Activated T-helper 2 cell treated with anti-CD3 and anti-CD28 coated beads, Interferon-gamma antibody, Interleukin-2, Interleukin-4, amounts not matched to agents 10 μg/mL and 5 μg/mL and 100 μg/mL, durations not matched to agents 14 hours and 24 hours and 36 hours (primary cell): ENCODE measurements at places on chromosomes 6 and 20. TPM values are rescaled to one million over a fixed set of nuclear protein-coding genes. Genes with fewer than 3 reads are reported as not detected.
A peak's percentile ranks its signal among the peaks of the same experiment; 100 is the strongest.

The PDYN gene
- total RNA-seq = not detected in 2 replicates

DNA sequence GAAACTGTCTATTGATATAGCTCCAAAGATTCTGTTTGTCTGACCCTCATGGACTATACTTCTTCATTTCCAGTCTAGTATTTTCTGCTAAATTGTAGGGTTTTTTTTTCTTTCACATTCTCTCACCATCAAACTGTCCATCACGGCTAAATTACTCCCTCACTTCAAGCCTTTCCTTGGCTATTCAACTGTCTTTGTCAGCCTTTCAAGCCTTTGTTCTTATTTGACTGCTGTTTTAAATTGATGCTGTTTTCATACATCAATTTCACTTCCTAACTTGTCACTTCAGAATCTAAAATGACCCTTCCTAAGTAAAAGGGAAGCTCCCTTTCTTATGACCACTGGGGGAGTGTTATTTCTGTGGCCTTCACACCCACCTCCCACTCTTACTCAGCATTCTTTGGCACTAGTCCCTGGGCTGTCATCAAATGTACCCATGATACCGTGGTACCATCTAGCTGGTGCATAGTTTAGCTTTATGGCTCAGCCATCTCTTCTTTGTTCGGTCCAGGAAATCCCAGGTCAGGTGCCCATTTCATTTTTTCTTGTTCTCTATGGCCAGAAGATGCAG lies 8.6 kb downstream of the GJA1 start:
- no peak for DNase-seq

GRCh38 chr6:131058236-131058635 lies 4.8 kb downstream of the EPB41L2 start:
- DNase-seq = no peak

DNA sequence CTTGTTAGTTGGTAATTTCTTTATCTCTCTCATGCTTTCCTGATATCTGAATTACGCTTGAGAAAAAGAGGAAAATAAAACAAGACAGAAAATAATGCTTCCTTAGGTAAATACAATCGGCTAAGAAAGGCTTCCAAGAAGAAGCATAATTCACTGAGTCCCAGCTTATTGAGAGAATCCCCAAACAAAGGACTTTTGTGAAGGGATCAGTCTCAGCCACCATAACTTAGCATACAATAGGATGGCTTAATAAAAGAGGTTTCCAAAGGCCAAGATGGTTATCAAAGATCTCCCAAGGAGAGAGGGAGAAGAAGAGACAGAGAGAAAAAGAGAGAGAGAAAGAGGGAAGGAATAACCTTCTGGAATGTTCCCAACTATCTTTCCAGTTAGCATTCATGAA lies 46.0 kb upstream of the SALL4 start:
- DNase-seq = no peak

DNA sequence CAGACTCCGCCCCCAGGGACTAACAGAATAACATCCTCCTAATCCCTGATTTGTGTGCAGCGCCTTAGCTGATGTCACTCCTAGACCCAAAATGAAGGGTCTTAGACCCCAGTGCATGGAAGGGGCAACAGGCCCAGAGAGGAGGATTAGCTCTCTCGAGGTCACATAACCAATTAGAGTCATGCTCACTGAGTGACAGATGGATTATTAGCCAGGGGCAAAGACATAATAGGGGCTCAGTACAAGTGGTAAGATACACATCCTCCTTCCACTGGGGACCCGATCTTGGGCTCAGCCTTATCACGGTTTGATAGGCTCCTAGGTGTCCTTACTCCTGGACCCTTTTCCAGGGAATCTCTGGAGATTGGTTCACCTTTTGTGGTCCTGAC lies 858 bp downstream of the TP53INP2 start:
- no peak for DNase-seq

The INSM1 gene
- total RNA-seq = 31.5 and 32.1 TPM in 2 replicates

DNA sequence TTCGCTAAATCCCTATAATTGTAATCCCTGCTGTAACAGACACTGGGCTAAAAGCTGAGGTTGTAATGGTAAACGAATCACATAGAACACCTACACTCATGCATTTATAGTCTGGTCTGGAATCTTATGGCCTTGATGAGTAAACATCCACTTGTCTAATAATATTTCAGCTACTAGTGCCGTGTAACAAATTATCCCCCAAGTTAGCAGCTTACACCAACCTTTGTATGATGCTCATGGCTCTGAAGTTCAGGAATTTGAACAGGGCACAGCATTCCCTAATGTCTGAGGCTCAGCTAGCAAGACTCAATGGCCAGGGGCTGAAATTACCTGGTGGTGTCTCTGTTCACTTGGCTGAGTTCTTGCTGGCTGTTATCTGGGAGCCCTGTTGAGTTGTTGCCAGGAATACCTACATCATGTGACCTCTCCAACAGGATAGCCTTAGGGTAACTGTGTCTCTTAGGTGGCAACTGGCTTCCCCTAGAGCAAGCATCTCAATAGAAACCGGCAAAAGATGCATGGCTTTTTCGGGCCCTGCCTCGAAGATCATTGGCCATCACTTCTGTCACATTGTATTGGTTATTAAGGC lies 100.9 kb upstream of the TMEM170B start:
- DNase-seq = no peak

DNA sequence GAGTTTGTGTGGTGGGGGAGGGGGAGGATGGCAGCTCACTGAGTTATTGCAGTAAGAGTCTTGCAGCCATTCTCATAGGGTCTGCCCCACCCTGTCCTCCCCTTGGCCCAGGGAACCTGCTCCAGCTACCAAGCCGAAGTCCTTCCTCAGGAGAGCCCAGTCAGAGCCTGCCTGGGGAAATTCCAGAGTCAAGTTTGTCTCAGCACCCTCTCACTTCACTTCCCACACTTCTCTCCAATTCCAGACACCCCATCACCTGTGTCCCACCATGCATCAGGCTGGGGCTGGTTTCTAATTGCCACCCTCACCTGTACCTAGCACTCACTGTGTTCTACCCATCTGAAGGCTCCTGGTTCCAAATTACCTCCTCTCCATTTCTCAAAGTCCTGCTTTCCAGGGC lies 10.3 kb upstream of the SLC22A16 start:
- DNase-seq = no peak

DNA sequence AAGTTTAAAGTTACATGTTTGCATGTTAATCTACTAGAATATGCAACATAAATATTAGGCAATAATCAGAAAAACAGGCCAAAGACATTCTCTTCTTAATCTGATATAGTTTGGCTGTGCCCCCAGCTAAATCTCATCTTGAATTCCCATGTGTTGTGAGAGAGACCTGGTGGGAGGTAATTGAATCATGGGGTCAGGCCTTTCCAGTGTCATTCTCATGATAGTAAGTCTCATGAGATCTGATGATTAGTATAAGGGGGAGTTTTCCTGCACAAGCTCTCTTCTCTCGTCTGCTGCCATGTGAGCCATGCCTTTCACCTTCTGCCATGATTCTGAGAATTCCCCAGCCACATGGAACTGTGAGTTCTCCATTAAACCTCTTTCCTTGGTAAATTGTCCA lies 1241.7 kb upstream of the ADGRB3 start:
- DNase-seq = no peak

- DNase-seq = no peak
Observed at GRCh38 chr6:105985098-105985815, 100.9 kb upstream of the PRDM1 start.

- no peak for DNase-seq
Observed at GRCh38 chr20:4869290-4870193, 131.8 kb downstream of the SLC23A2 start.

DNA sequence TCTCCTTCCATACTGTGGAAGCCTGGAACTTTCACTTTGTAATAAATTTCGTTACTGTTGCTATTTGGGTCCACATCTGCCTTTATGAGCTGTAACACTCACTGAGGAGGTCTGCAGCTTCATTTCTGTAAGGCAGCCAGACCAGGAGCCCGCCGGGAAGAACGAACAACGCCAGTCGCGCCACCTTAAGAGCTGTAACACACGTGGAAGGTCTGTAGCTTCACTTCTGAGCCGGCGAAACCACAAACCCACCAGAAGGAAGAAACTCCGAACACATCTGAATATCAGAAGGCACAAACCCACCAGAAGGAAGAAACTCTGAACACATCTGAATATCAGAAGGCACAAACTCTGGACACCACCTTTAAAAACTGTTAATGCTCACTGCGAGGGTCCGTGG lies 589.9 kb upstream of the SLC35B3 start:
- DNase-seq = no peak

DNA sequence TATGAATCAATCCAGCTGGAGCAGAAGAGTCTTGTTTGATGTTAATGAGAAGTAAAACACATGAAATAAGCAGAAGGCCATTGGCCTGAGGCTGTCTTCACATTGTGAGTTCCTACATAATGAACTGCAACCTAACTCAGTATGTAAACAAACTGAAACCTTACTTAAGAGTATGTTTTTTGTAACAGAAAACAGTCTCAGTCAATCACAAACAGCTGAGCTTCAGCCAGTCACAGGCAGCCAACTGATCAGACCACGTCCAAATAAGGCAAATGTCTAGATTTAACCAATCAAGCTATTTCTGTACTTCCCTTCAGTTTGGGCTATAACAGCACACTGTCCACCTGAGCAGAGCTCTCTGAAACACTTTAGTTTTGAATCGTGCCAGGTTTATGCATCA lies 234.7 kb downstream of the TRDN start:
- no peak for DNase-seq

The SLC17A9 gene
- 20.2 and 21.4 TPM in 2 replicates for total RNA-seq

The OPRM1 gene
- total RNA-seq = not detected in 2 replicates

The ADGRB3 gene
- total RNA-seq = 0.07 and 0.14 TPM in 2 replicates

DNA sequence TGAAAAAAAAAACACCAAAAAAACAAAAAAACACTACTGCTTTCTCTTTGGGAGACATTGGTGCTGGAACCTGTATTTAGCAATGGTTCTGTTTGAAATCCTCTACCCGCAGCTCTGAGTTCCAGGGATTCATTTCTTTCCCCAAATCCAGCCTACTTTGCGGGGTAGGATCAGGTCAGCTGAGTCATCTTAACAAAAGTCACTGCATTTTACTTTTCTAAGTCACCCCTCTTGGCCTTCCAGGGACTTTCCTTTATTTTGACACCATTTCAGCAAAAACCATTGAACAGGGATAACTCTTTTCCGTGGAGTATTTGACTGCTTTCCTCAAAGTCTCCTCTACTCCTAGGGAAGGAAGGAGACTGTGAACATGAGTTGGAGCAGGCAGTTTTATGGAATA lies 837.6 kb downstream of the MAFB start:
- DNase-seq = no peak

DNA sequence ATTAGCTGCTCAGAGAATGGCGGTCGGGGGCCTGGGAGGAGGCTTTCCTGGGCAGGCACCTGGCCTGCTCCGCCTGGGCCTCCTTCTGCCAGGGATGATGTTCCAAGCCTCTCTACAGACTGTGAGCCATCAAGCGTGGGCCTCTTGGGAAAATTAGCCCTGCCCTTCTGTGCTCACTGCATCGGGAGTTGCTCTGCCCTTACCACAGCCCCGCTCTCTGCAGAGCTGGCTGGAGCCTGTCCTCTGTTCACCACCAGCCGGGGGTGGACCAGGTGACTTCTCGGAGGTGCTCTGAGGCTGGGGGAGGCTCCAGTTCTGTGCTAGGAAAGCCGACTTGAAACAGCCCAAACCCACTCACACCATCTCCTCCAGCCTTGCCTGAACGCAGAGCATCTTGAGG lies 24.2 kb downstream of the MDGA1 start:
- no peak for DNase-seq

- DNase-seq = no peak
Observed at GRCh38 chr20:63968928-63969760, 586 bp downstream of the ZNF512B start.

The COL9A1 gene
- total RNA-seq = not detected in 2 replicates

DNA sequence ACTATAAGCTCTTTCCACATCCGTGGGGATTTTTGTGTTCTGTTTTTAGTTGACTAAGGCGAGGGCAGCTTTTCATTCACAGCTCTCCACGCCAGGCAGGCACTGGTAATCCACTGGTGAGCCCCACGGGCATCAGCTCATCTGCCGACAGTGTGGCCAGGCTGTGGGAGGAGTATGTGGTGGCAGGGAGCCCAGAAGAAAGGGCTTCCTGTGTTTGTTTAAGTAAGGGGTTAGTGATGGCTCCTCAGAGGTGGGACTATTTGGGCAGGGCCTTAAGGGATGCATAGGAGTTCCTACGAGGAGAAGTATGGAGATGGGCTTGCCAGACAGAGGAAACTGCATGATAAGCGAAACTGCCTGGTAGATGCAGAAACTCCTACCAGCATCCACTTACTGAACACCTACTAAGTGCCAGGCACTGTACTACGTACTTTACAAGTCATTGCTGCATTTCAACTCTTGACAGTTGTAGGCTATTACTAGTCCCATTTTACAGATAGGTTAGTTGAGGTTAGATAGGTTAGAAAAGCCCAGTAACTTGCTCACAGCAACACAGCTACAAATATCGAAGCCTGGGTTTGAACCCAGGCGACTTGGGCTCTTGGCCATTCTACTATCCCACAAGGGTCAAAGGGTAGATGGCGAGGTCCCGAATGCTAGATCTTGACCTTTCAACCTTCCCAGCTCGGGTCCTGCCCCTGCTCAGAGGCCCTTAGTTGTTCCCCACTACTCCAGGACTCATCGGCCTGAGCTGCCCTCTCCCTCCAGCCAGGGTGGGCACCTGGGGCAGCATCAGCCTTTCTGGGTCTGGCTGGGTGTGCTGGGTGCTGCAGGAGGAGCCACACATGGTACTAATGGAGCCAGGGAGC lies 55.1 kb downstream of the CEBPB start:
- no peak for DNase-seq

GRCh38 chr6:140636908-140637402 lies 1262.5 kb upstream of the CITED2 start:
- no peak for DNase-seq

GRCh38 chr20:59422872-59423544 lies 122.6 kb downstream of the EDN3 start:
- no peak for DNase-seq

- peak; percentile 75 for DNase-seq
Observed at GRCh38 chr6:20403766-20404640, 2.3 kb downstream of the E2F3 start.

GRCh38 chr20:9179193-9179802 lies 110.4 kb downstream of the PLCB4 start:
- DNase-seq = no peak

DNA sequence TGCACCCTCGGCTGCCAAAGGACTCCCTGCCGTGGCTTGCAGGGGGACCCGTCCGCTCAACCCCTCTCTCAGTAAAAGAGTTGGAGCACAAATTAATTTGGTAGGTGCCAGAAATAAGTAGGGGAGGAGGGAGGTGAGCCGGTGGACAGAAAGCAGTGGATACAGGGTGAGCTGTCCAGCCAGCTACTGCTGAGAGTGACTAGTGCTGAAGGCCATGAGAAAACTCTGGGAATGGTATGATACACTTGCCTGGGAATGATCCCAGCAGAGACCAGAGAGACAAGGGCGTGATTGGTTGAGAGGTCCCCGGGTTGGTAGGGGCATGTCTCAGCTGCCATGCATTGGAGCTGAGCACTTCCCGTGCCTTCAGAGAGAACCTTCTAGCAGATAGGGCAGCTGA lies 15.7 kb downstream of the FOXQ1 start:
- DNase-seq = no peak

GRCh38 chr20:33328157-33329137 lies 45.4 kb downstream of the BPIFB1 start:
- no peak for DNase-seq

The SLC26A8 gene
- total RNA-seq = not detected in 2 replicates

- no peak for DNase-seq
Observed at GRCh38 chr6:108750801-108751200, 97.4 kb upstream of the ARMC2 start.

GRCh38 chr20:51377132-51377531 lies 165.4 kb downstream of the NFATC2 start:
- DNase-seq = no peak
